Stimulated activated CD8-positive, alpha-beta memory T cell treated with anti-CD3 and anti-CD28 coated beads, Interleukin-15, amount 100 ng/mL, for 24 hours (primary cell): ENCODE measurements at places on chromosomes 2 and 18.

GRCh38 chr2:197599285-197599965, 76.0 kb downstream of the RFTN2 start:
- no peak for DNase-seq

- DNase-seq = no peak
Observed at GRCh38 chr2:170396799-170397459, 219.0 kb downstream of the MYO3B start.

- DNase-seq = no peak
Observed at GRCh38 chr18:12305930-12306629, 2.0 kb upstream of the TUBB6 start.

GRCh38 chr2:65727816-65728215, 295.4 kb upstream of the SPRED2 start:
- no peak for DNase-seq

GRCh38 chr18:12478269-12479047, 70.7 kb downstream of the PRELID3A start:
- DNase-seq = no peak

DNA sequence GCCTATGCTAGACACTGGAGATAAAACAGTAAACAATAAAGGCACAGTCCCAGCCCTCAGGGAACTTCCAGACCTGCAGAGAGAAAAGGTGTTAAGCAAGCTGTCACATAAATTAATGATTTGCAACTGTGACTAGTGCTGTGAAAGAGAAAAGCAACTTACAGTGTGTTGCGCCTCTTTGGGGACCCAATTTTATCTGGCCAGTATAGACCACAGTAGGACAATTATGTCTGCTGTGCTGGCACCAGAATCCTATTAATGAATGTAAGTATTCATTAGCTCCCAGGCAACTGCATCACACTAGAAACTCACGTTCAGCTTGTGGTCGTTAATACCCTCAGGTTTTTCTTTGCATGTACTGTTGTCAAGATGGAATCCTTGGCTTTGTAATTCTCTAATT, 55.3 kb upstream of the CHST9 start:
- no peak for DNase-seq

GRCh38 chr2:63050334-63051041, at the start of gene OTX1:
OTX1 (plus strand) TSS chr2:63050830; CDS start chr2:63052991, 2,161 bp downstream.
- DNase-seq = no peak

DNA sequence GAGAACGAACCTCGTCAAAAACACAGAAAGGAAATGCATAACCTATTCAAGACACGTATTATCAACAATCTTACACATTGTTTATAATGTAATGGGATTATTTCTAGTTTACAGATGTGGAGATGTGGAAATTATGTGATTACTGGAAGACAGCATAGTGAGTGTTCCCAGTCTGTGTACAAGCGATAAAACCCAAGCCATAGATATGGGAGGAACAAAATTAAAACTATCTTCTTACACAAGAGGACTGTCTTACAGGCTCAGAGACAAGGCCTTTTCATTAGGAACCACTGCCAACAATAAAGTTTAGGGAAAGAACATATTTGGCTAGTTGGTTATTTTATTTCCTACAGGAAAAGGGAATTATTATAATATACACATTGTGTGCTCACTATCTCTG, 20.3 kb downstream of the COBLL1 start:
- no peak for DNase-seq
